ENCODE measurements at places on chromosomes 6 and 20. TPM values are rescaled to one million over a fixed set of nuclear protein-coding genes. Genes with fewer than 3 reads are reported as not detected.

The CLPSL1 gene
- polyA plus RNA-seq: not detected

The IL17A gene
- not detected for polyA plus RNA-seq

The HCK gene
- not detected for polyA plus RNA-seq

The CNKSR3 gene
- polyA plus RNA-seq: 0.63 TPM

The GDAP1L1 gene
- 13.4 TPM for polyA plus RNA-seq

The NKX2-2 gene
- polyA plus RNA-seq: 0.69 TPM

The SPATS1 gene
- not detected for polyA plus RNA-seq

The RSPO4 gene
- not detected for polyA plus RNA-seq

The DCDC2 gene
- 0.40 TPM for polyA plus RNA-seq

The TMEM170B gene
- polyA plus RNA-seq: 15.2 TPM

The SLC16A10 gene
- 6.8 TPM for polyA plus RNA-seq

The NRSN2 gene
- 111 TPM for polyA plus RNA-seq

The GSTA4 gene
- polyA plus RNA-seq: 151 TPM

The NKAPL gene
- polyA plus RNA-seq: 6.6 TPM

The AVP gene
- not detected for polyA plus RNA-seq

The PLCB1 gene
- polyA plus RNA-seq: 123 TPM

The KCNQ5 gene
- polyA plus RNA-seq: 3.2 TPM

The BTNL2 gene
- polyA plus RNA-seq: not detected

The ULBP1 gene
- not detected for polyA plus RNA-seq

The PSORS1C2 gene
- polyA plus RNA-seq: not detected

Measured in Purkinje cell (primary cell).